ENCODE measurements at places on chromosomes 5 and 9.

GRCh38 chr5:168916852-168917251 is 337.7 kb upstream of the PANK3 start:
- DNase-seq = no peak

- DNase-seq = no peak
Measured at GRCh38 chr9:18863791-18864190, 169.2 kb downstream of the SAXO1 start.

- no peak for DNase-seq
Measured at GRCh38 chr5:83503662-83504061, 32.1 kb downstream of the VCAN start.

DNA sequence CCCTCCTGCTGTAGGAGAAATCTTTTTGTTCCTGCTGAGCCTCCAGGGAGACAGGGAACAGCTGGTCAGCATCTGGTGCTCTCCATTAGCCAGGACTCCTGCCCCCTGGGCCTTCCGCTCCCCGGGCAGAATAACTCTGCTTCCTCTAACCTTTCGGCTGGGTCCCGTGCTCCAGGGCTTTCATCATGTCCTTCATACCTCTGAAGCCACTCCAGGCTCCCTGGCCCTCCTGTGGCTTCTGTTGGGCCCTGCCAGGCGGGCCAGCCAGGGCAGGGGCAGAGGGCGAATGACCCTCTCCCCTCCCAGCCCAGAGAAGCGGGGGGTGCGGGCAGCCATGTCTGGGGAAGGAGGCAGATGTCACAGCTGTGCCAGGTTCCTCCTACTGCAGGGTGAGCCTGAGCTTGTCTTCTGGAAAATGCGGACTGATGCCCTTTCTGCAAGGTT is 81.7 kb upstream of the LMX1B start:
- DNase-seq = no peak

GRCh38 chr9:131628459-131629225 is 83.3 kb downstream of the PRRT1B start:
- DNase-seq = no peak

DNA sequence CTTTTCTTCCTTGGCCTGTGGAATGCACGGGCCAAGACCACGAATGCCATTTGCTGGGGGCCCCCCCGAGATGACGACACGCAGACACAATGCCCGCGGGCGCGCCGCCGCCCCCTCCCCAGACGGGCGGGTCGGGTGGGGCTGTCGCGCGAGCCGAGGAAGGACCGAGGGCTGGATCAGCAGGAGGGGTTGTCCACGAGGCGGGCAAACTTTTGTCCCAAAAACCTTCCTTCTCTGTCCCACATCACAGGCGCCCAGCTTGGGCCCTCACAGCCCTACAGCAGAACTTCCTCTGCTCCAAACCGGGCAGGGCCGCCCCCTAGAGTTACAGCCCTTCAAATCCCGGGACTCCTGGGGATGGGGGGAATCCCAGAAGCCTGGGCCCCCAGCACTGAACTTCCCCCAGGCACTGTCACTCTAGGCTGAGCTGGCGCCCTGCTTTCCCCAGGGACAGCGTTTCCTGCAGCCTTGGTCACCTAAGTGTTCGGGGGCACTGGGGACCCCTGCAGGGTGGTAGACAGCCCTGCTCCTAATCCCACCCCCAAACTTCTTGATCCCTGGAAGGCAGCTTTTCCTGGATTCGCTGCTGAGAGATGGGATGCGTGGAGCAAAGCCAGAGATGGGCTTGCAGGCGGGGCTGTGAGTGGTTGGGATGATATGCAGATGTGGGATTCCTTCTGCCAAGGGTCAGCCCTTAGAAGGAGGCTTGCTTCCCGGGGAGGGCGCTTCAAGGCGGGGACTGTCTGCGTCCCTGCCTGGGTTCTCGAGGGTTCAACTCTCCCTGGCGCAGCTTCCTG is 980 bp downstream of the COL5A1 start:
- DNase-seq = no peak

DNA sequence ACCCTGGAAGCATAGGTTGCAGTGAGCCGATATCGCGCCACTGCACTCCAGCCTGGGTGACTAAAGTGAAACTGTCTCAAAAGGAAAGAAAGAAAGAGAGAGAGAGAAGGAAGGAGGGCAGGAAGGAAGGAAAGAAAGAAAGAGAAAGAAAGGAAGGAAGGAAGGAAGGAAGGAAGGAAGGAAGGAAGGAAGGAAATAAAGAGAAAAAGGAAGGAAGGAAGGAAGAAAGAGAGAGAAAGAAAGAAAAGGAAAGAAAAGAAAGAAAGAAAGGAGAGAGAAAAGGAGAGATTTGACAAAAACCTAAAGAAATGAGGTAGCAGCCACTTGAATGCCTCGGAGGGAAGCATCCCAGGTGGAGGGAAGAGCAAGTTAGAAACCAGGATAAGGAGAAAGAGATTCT is 44.6 kb downstream of the MSX2 start:
- no peak for DNase-seq

DNA sequence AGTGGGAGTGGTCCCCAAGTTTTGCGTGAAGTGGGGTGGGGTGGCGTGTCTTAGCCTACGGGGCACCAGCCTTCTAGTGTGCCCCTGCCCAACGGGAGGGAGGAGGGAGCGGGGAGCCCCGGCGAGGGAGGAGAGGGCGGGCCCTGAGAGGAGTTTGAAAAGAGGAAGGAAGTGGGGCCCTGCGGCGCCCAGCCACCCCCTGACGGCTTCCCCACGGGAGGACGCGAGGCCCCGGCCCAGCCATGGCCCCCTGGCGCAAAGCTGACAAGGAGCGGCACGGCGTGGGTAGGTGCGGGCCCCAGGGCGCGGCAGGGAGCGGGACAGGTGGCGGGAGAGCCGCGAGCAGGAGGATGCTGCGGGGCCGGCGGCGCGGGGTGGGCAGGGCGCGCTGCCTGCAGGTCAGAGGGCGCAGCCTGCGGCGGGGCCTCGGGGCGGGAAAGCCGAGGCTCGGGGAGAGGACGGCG is at the start of gene DOCK2:
TSS of gene DOCK2 (plus strand) at position 191 of the 464 bp plus-strand sequence. CDS start at position 243, 52 bp downstream.
- peak; percentile 46 for DNase-seq

DNA sequence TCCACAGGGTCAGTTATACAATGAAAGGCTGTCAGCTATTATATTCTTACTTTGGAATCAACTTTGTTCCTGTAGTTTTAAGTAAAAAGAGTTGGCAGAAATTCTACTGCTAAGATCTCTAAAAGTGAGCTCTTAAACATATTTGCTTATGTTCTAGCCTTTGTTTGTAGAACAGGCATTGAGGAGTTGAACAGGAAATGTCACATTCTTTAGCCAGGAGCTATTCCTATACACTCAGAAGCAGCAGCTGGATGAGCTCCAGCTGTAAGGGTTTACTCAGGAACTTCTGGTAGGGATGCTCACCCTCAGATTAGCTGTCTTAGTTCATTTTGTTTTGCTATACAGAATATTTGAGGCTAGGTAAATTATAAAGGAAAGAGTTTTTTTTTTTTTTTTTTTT is 22.4 kb upstream of the SPINK14 start:
- DNase-seq = no peak

- DNase-seq = no peak
Measured at GRCh38 chr5:154546719-154547118, 68.7 kb upstream of the HAND1 start.

GRCh38 chr5:107919969-107920368 is 249.2 kb upstream of the EFNA5 start:
- no peak for DNase-seq

DNA sequence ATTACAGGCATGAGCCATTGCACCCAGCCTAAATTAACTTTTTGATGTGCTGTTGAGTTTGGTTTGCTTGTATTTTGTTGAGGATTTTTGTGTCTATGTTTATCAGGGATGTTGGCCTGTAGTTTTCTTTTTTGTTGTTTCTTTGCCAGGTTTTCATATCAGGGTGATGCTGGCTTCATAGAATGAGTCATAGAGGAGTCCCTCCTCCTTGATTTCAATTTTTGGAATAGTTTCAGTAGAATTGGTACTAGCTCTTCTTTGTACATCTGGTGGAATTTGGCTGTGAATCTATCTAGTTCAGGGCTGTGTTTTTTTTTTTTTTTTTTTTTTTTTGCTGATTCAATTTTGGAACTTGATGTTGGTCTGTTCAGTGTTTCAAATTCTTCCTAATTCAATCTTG is 1164.3 kb upstream of the DMAC1 start:
- no peak for DNase-seq
